ENCODE measurements at places on chromosomes 5 and 9.

DNA sequence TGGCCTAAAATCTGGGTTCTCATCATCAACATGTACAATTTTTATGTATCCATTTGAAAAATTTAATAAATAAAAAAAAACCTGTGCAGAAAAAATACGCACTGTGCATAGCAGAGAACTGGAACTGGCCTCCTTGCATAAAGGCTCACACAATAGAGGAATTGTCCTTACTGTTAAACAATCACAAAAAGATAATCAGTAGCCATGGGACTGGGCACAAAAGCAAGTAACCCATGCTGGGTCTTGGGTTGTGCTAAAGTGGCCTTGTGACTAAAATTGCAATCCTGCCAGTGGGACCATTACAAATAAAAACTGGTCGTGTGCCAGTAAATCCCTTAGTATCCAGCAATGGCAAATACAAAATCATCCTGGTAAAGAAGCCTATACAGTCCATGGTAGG is 1646.6 kb downstream of the MAT2B start:
- DNase-seq = no peak

- DNase-seq = no peak
Observed at GRCh38 chr5:11985993-11986392, 81.7 kb upstream of the CTNND2 start.

GRCh38 chr5:170750791-170751190 is 32.7 kb upstream of the GABRP start:
- no peak for DNase-seq

DNA sequence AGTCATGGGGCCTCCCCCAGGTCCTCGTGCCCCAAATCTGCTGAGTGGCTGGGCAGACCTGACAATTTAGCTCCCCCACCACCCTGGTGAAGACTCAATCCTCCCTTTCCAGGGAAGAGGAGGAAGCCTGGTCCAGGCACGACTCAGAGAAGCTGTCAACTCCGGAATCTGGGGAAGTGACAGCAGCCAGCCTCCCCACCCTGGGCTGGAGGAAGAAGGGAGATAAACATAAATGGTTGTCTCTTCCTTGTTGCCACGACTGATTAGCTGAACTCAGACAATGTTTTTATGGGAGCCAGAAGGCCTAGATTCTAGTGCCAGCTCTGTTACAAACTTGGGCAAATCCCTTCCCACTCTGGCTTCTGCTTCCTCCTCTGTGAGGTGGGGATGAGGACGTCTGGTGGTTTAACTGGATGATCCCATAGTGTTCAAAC is 15.4 kb downstream of the CCDC69 start:
- no peak for DNase-seq

DNA sequence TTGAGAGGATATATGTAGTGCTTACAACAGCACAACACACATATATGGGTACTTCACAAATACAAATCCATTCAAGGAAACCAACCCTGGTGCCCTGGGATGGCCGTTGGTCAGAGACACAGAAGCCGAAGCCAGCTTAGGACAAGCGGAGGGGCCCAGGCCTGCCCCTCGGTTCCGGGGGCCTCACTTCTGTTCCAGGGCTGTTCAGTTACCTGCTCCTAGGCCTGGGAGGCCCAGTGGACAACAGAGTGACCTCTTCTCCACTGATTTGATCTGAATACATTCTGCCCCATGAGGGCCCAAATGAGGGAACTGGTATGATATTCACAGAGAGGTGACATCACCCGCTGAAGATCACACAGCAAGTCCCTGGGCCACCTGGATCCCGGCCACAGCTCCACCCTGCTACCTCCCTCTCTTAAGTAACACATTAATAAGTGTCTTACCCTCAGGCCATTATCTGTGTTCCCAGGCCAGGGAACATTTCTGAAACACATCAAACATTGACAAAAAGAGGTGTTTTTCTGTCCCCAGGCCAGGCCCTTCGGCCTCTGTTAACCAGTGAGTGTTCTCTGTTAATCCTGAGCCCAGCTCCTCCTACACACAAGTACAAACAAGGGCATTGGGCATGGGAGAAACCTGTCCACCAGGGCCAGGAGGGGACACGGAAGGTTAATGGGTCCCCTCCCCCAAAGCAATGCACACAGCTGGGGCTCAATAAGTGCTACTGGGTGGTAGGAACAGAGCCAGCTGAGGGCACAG is 4.5 kb upstream of the GRHPR start:
- DNase-seq = no peak

- DNase-seq = no peak
Observed at GRCh38 chr5:106699796-106700195, 970.9 kb downstream of the EFNA5 start.

DNA sequence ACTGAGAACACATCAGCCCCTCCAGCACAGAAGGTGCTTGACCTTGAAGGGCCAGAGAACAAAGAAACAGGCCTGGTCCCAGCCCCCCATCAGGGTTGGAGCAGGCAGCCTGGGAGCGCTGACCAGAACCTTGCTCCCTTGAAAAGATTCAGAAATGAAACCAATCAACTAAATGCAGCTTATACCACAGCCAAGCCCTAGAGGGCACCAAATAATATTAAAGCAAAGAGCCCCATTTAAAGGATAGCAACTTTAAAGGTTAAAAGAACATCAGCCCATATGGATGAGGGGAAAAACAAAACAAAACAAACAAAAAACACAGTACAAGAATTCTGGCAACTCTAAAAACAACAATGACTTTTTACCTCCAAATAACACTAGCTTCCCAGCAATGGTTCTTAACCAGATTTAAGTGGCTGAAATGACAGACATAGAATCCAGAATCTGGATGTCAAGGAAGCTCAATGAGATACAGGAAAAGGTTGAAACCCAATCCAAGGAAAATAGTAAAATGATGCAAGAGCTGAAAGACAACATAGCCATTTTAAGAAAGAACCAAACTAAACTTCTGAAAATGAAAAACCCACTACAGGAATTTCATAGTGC is 471.9 kb downstream of the MTRR start:
- no peak for DNase-seq

GRCh38 chr5:126263591-126264184 is 159.5 kb upstream of the GRAMD2B start:
- DNase-seq = no peak

- no peak for DNase-seq
Observed at GRCh38 chr5:170131235-170131634, 25.5 kb downstream of the FOXI1 start.

DNA sequence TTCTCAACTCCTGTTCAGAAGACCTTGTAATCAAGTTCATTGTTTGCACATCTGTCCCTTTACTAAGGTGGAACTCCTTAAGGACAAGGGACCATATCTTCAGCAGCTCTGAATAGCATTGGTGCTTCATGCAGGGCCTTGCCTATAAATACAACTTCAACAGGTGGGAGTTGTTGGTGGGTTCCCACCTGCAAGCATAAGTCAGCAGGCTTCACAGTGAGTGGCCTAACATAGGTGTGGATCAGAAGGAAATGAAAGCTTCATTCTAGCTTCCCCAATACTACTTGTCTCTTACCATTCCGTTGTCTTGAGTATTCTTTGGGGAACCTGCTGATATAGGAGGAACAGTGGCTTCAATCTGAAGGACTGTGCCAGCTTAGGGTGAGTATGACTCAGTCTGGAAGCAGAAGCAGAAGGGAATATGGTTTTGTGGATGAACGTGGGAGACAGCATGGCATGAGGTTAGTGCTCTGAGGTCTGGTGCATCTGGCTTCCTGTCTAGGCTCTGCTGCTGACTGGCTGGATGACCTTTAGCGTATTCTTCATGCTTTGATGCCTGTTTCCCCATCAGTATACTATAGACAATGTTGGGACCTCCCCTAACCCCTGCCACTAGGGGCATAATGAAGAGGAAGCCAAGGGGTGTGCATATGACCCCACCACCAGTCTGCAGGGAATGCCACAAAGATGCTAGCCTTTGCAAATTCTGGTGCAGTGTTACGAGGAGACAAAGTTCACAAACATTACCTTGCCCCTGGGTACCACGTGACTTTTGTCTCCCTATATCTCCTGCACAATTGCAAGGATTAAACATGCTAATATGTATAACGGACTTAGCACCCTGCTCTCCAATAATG is 192.3 kb downstream of the PALM2AKAP2 start:
- DNase-seq = no peak

DNA sequence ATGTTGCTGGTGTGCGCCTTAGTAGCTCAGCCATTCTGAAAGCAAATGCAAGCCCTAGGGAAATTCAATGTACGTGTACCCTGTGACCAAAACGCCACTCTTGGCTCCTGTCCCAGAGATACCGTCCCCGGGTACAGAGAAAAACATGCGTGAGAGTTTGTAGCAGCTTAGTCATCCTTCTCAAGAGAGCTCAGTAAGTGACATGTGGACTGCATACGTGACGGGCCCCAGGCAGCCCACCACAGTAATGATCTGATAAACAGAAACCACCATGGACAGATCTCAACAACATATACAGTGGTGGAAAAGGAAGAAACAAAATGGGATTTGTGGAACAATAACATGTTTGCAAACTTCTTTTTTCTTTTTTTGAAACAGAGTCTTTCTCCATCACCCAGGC is 45.1 kb downstream of the S1PR3 start:
- no peak for DNase-seq

- DNase-seq = no peak
Observed at GRCh38 chr5:32280656-32281081, 32.1 kb downstream of the MTMR12 start.

GRCh38 chr9:8632493-8632892 is 832.9 kb upstream of the DMAC1 start:
- no peak for DNase-seq

GRCh38 chr5:16120579-16120978 is 59.0 kb downstream of the MARCHF11 start:
- no peak for DNase-seq

DNA sequence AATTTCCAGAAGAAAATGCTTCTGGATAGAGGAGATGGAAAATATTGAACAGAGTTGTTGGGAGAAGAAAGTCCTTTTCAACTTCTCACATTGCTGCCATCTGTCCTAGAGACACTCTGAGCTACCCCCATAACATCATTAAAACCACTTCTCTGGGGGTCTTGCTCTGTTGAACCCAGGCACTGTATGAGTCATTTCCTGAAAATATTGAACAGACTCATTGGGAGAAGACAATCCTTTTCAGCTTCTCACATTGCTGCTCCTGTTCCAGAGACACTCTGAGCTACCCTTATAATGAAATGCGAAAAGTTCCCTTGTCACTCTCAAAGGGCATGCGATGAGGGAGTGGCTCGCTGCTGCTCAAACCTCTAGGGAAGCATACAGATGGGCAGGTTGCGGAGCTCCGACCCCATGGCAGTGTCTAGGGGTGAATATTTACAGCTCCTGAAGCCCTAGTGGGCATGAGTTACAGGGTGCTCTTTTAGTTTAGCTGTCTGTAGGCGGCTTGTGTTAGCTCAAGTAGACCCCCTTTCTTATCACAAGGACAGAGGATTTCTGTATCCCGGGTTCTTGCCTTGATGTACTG is 90.7 kb downstream of the CDKN2A start:
- no peak for DNase-seq

DNA sequence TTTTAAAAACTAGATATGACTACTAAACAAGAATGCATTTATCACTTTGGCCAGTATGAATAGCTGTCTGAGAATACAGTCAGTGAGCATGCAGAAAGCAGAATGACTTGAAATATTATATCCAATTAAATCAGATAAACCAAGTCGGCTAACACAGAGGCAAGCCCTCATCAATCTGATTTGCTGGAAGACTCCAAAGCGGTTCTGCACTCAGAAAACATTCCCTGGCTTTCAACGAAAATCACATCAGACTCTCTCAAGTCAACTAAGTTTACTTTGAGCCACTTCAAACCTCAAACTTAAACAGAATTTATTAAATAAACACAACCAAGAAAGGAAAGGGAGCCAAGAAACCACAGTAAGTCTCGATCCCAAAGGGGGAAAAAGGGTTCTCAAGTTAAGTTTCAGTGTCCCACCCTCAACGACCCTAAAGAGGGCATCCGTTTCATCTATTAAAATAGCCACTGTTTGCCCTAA is 1.4 kb downstream of the MYO10 start:
- no peak for DNase-seq

- DNase-seq = no peak
Observed at GRCh38 chr9:108836319-108836718, 19.5 kb downstream of the ACTL7B start.

DNA sequence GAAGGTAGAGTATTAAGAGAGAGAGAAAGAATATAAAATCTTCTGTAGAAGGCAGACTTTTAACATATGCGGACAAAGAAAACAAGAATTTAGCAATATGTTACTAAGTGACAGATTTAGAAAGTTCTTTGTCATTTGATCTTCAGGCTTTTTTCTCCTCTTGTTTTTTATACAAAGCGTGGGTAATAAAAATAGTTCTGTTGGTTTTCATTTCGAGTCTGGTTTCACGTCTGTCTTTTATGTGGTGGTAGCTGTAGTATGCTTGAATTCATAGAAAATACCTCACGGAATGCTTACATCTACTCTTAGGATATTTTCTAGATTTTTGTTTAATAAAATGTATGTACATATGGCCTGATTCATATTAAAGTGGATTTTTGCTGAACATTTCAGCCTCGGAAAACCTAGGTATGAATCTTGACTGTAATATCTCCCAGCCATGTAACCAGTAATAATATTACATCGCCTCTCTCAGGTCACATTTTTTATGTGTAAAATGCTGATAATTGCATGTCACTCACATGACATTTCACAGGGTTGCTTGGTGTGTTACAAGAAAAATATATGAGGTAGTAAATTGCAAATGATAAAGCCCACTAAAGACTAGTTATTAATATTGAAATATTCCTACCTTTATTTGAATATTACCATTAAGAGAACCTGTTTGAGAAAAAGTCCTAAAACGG is 72.5 kb upstream of the TAF11L2 start:
- no peak for DNase-seq

DNA sequence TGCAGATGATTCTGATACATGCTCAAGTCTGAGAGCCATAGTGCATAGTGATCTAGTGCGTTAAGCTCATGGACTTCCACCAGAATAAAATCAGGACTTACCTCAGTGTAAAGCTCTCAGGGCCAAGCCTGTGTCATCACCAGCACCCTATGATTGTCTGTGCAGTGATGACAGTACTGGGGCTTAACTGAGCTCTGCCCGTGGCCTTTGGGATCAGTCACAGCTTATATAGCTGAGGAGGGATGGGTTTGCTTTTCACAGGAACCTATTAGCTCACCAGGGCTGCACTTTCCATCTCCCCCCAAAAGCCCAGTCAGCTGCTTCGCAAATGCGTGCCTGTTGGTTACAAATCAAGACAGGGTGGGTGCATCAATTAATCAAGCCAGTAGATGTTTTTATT is 246.9 kb downstream of the NR3C1 start:
- no peak for DNase-seq

- no peak for DNase-seq
Observed at GRCh38 chr5:110371725-110372041, 354.8 kb downstream of the TMEM232 start.

DNA sequence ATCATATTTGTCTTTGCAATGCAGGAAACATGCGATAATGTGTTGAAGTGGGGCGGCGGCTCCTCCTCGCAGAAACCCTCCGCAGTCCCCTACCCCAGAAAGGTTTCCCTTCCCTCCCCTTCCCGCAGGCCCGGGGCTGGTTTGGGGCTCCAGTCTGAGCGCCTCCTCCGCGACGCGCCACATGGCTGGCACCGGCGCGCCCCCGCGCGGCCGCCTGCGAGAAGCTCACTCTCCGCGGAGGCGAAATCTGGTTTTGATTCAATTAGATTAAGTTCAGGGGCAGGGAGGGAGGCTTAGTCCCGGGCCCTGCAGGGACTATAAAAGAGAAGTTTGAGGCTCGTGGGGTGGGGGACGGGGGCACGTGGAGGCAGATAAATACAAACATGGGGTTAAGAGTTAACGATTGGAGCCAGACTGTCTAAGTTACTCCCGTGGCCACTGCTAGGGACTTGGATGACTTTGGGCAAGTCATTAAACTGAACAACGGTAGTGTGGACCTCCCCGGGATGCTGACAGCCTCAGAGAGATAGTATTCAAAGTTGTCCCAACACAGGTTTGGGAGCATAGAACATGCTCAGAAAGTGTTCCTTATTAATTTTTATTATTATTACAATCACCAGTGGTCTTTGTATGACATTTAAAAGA is 69.4 kb downstream of the MSX2 start:
- peak; percentile 63 for DNase-seq
